ENCODE measurements at places on chromosomes 5 and 9. TPM values are rescaled to one million over a fixed set of nuclear protein-coding genes. Genes with fewer than 3 reads are reported as not detected.

The CTSV gene
- 0.29 TPM for total RNA-seq

The QRFP gene
- not detected for total RNA-seq

The FOXD4L5 gene
- 0.23 TPM for total RNA-seq

GRCh38 chr5:30662373-30662772, 531.1 kb upstream of the CDH6 start:
- no peaks in the 10 kb centered on the region for H3K36me3 ChIP-seq
- no peak overlapping the region for H3K27ac ChIP-seq
- no peak overlapping the region for H3K4me3 ChIP-seq
- no peaks in the 10 kb centered on the region for H3K4me1 ChIP-seq

- peaks cover 5% of the 10 kb centered on the region for H3K27me3 ChIP-seq
- no peak for DNase-seq
- H3K27ac ChIP-seq, result no peak overlapping the region
- H3K4me3 ChIP-seq, result no peak overlapping the region
Measured at GRCh38 chr9:74940600-74940999, 12.1 kb downstream of the C9orf40 start.

GRCh38 chr9:135492886-135493669, 7.4 kb upstream of the MRPS2 start:
- H3K4me3 ChIP-seq, result no peak overlapping the region
- H3K27ac ChIP-seq, result no peak overlapping the region
- DNase-seq, result no peak
- no peaks in the 10 kb centered on the region for H3K36me3 ChIP-seq

DNA sequence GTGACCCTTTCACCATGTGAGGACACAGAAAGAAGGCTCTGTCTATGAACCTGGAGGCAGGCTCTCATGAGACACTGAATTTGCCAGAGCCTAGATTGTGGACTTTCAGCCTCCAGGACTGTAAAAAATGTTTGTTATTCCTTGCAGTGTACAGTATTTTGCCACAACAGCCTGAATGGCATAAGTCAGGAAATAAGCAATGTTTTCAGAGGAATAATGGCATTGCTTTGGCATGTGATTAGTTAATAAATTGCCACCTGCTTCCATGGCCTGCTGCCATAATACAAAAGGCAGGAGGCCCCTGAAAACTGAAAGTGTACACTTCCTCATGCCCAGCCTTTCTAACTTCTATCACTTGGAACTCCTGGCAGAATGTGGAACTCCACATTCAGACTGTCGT, 408.1 kb downstream of the GADD45G start:
- H3K4me3 ChIP-seq, result no peak overlapping the region
- H3K27me3 ChIP-seq, result peaks cover 13% of the 10 kb centered on the region

DNA sequence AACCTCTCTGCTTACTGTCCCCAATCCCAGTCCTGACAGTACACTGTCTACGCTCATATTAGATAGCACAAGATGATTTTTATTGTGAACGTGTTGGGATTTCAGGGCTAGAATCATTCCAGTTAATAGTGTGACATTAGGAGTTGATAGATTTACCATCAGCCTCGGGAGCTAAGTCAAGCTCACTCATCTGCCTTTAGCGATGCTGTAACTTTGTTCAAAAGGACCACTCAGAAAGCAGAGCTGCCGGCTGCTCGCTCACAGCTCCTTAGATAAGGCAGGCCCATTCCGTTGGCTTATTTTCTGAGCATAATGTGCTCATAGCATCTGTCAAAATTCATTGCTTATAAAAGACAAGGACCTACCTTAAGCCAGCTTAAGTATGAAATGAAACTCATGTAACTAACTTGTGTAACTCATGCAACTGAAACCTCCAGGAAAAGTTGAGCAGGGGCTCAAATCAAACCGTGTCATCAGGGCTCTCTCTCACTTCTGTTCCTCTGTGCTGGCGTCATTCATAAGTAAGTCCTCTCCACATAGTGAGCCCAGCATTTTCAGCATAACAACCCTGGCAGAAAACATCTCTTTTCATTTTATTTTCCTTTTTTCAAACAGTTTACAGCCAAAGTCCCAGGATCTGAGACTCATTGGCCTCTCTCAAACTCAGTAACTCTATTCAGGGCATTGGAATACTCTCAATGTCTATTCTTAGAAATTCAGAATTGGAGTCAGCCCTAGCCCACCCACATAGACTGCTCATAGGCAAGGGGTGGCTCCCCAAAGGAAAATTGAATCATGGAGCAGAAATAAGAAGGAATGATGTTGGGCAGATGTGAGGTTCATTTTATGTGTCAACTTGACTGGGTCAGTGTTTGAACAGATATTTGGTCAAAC, 208.8 kb downstream of the MAN2A1 start:
- H3K36me3 ChIP-seq, result no peaks in the 10 kb centered on the region
- no peaks in the 10 kb centered on the region for H3K27me3 ChIP-seq
- H3K4me3 ChIP-seq, result no peak overlapping the region
- no peaks in the 10 kb centered on the region for H3K4me1 ChIP-seq
- DNase-seq, result no peak

GRCh38 chr9:72315510-72316311, 49.3 kb downstream of the ZFAND5 start:
- no peak overlapping the region for H3K4me3 ChIP-seq
- no peaks in the 10 kb centered on the region for H3K4me1 ChIP-seq
- peaks cover 5% of the 10 kb centered on the region for H3K27me3 ChIP-seq
- no peaks in the 10 kb centered on the region for H3K36me3 ChIP-seq
- no peak overlapping the region for H3K27ac ChIP-seq
- no peak for DNase-seq

DNA sequence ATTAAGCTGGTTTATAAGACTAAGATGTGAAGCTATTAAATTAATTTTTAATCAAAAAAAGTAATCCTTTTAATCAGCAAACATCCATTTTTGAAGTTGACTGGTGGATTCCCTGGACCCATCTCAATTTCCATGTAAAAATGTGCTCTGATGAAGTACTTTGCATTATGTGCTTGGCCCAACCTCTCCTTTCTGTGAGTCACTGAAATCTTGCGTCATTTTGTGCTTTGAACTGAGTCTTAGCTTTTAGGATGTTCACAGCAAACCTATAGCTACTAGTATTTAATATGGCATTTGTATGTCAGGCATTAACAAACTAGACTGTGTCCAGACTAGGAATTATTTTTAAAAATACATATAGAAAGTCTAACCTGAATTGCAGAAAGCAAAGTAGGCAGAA, 55.0 kb upstream of the CDH12 start:
- no peaks in the 10 kb centered on the region for H3K36me3 ChIP-seq
- no peak overlapping the region for H3K4me3 ChIP-seq
- DNase-seq, result no peak
- H3K27ac ChIP-seq, result no peak overlapping the region
- no peaks in the 10 kb centered on the region for H3K4me1 ChIP-seq

- H3K4me1 ChIP-seq, result peaks cover 1% of the 10 kb centered on the region
- no peaks in the 10 kb centered on the region for H3K27me3 ChIP-seq
- H3K36me3 ChIP-seq, result no peaks in the 10 kb centered on the region
- no peak overlapping the region for H3K4me3 ChIP-seq
- H3K27ac ChIP-seq, result no peak overlapping the region
Measured at GRCh38 chr5:89346573-89346972, 463.6 kb upstream of the MEF2C start.

DNA sequence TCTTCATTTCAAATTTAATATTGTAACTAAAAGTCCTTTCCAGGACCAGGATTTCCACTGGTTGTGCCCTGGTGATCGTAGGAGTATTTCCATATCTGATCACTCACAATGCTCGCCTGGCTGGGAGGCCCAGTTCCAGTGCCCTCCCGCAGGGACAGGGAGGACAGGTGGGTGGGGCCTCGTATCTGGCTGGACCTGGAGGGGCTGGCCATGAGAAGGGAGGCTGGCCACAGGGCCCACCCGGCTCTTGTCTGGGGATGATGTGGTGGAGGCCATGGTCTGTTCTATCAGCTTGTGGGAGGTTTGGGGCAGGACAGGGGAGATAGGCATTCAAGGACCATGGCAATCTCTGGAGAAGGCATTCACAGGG, 286.4 kb downstream of the GADD45G start:
- no peak overlapping the region for H3K4me3 ChIP-seq
- no peaks in the 10 kb centered on the region for H3K4me1 ChIP-seq
- H3K36me3 ChIP-seq, result no peaks in the 10 kb centered on the region
- DNase-seq, result no peak

DNA sequence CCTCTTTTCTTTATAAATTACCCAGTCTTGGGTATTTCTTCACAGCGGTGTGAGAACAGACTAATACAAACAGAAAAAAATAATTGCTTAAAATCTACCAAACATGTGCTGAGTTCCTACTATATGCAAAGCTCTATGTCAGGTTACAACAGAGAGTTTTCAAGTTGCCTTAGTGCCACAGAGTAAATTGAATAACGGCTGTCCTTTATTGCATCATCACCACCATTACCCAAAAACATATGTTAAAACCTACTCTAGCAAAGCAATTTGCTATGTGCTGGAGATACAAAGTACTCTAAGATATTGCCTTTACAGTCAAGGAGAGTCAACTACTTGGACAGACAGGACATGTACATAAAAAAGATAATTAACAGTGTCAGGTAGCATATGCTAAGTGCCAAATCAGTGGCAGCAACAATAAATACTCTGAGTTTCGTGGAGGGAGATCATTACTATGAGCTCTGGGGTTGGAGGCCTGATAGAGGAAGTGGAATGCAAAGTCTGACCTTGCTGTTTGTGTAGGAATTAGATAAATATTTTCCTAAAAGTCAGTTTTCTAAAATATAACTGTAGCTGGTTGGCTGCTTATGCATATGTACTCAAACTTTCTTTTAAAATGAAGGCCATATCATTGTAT, 1058.7 kb upstream of the WWC1 start:
- no peaks in the 10 kb centered on the region for H3K4me1 ChIP-seq
- H3K27me3 ChIP-seq, result no peaks in the 10 kb centered on the region
- no peak for DNase-seq
- H3K36me3 ChIP-seq, result no peaks in the 10 kb centered on the region

DNA sequence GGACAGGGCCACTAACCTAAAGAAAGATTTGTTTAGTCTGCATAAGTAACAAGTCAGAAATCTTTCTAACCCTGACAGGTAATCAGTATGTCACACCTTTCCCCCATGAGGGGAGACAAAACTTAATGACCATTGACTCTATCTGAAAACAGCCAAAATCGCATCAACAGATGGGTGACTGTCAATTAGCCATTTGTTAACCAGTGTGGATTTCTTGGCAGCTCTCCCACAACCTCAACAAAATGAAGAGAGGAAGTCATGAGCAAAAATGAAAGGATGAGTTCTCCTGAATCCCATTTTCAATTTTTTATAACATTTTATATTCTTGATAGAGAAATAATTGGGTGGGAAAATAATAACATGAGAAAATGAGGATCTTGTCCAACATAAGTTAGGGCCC, 84.6 kb upstream of the SNX2 start:
- no peak overlapping the region for H3K27ac ChIP-seq
- no peaks in the 10 kb centered on the region for H3K4me1 ChIP-seq
- no peaks in the 10 kb centered on the region for H3K36me3 ChIP-seq
- DNase-seq, result no peak

DNA sequence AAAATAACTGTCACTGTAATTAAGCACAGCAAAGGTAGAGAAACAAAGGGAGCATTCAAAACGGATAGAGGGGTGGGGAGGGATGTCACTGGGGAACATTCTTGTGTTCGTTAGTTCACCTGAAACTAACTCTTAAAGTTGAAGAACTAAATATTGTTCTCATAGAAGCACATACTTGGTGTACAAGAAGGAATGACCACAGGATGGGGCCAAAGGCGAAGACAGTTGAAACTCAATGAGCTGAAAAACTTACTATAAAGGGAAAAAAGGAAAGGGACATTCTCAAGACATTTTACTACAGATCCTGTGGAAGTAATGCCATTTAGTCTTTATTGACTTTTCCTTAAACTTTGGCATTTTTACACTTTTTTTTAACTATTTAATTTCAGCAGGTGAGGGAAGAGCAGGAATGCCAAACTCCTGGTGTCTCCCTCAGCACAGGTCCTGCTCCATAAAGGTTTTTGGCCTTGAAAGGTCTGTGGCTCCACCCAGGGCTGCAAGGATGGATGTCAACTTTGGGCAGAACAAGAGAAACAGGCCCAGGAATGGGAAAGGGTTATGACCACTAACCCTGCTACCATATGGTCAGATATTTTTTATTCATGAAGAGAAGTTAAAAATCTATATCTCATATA, 197.6 kb upstream of the RASA1 start:
- no peak overlapping the region for H3K27ac ChIP-seq
- H3K36me3 ChIP-seq, result peaks cover 8% of the 10 kb centered on the region
- H3K4me3 ChIP-seq, result no peak overlapping the region
- H3K27me3 ChIP-seq, result no peaks in the 10 kb centered on the region
- peak; percentile 28 for DNase-seq
- peaks cover 30% of the 10 kb centered on the region for H3K4me1 ChIP-seq
